Activated naive CD4-positive, alpha-beta T cell treated with Interleukin-2 at 50 U/mL for 16 hours (primary cell): ENCODE measurements at places on chromosomes 1 and 21.

DNA sequence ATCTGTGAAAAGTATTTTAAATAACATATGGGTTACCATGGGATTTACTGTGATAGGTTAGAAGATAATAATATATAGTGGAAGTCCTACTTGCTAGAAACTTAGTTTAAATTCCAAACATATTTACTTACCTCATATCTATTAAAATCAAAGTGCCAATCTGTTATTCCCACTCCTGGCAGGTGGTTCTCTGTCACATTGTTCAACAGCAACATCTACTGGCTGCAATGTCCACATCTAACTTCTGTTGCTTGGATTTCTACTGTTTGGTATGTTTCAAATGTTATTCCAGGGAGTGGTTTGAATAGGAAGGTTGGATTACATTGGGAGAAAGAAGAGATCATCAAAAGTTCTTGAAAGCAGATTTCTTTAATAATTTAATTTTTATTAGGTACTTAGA, 122.5 kb upstream of the NCAM2 start:
- no peak for DNase-seq

DNA sequence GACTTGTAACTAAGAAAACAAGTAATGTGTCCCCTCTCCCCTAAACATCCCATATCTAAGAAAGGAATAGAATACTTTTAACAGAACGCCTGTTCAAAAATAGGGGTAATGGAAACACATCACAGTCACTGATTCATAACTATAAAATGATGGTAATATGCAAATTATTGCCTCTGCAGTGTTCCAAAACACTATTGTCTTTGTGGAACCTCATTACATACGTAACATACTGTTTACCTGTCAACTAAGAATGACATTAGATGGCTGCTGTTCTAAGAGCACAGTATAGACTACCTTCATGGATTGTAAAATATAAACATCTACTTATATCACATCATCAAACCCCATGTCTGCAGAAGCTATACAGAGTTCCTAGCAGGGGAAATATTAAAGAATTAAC, 3.4 kb upstream of the BCL2L15 start:
- DNase-seq = no peak

DNA sequence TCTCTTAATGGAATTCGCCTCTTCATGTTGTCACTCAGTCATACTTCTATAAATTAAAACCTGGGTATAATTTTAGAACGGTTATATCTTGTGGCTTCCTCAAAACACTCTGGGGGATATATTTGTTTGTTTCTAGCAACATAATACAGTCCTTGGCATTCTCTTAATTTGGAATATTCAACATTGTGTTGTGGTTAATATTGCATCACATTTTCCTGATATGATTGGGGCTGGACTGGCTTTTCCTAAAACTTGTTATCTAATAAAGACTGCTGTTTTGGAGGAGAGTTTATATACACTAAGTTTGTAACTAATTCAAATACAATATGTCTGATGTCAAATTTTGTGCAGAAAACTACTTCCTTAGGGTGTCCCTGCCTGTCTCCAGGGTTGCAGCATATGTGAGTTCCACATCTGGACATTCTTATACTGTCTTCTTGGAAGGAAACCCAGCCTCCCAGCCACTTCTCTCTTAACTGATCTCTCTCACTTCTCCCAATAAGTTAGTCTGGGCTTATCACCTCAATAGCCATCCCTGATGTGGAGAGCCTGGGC, 892.6 kb downstream of the MRPL39 start:
- DNase-seq = no peak

- DNase-seq = no peak
Measured at GRCh38 chr1:4597020-4597419, 57.4 kb upstream of the AJAP1 start.

DNA sequence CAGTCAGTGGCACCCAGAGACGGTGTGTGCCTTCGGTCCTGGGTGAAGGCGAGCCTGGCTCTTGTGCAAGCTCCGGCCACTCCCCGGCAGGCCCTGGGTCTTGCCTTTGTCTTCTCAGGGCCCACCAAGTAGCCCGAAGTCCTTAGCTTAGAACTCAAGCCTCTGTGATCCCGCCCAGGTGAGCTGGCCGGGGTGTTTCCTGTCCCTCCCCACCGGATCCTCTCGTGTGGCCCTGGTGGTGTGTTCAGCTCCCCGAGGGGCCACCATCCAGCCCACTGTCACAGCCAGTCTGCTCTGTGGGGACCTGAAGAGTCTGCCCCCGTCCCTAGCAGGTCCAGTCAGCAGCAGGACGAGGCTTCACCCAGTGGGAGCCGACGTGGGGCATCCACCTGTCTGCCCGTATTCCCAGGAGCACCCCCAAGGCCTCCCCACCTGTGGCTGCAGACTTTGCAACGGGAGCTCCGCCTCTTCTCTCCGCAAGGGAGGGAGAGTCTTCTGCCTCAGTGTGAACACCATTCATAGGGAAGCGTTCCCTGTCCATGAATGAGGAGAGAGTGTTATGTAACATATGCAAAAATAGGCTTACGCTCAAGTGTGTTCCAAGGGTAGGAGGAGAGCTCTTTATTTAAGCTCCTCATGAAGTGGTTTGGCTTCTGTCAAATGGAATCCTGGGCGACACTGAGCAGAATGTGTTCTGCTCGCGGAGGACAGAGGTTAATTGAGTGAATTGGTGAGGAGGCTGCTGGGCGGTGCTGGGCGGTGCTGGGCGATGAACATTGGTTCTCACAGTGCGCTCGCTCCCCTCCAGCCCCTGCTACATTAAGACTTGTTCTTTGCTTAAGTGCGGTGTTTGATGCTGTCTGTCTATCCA, 108.9 kb downstream of the CRYAA start:
- DNase-seq = no peak

DNA sequence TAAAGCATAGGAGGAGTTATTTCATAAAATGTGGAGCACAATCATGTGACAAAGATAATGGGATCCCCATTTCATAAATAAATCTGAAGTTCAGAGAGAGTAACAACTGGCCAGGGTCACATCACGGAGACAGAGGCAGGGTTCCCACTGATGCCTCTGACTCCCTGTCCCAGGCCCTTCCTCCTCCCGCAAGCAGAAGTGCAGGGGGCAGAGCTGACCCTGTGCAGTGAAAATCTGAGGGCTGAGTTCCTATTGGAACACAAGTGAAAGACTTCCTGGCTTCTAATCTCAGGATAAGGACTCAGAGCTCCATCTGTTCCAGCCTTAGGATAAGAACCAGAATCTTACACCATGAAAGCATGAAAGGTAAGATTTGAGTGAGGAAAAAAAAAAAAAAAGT, 22.0 kb downstream of the SELL start:
- no peak for DNase-seq

GRCh38 chr1:5423109-5423508, 569.1 kb downstream of the NPHP4 start:
- DNase-seq = peak; percentile 14

DNA sequence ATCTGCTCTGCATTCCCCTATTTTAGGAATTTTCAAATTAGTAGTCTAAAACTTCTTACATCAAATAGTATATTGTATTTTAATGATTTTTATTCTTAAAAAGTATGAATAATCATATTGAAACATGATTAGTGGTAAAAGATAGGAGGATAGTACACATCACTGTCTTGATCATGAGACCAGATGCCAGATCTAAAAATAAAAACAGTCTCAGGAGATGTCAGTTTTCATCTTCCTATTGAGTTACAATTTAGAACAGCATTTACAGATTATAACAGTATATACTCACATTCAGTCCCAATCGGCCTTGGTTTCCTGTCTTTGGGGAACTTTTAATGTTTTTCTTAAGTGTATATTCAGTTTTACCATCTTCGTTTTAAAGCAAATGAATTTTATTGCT, 95.9 kb downstream of the USP25 start:
- DNase-seq = no peak

DNA sequence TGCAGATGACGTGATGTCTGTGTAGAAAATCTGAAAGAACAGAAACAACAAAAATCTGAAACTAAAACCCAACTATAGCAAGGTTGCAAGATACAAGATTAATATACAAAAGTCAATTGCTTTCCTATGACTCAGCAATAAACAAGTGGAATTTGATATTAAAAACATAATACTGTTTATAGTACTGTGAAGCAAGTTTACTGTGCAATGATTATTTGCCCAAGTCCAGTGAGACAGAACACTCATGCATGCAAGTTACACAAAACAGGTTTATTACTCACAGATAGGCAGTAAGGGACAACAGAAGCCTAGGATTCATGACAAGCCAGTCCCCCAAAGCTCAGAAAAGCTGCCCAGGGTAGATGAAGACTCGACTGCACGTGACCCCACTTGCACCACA, 62.4 kb upstream of the RAB4A start:
- no peak for DNase-seq

- DNase-seq = no peak
Measured at GRCh38 chr1:12491656-12492055, 126.4 kb downstream of the DHRS3 start.

DNA sequence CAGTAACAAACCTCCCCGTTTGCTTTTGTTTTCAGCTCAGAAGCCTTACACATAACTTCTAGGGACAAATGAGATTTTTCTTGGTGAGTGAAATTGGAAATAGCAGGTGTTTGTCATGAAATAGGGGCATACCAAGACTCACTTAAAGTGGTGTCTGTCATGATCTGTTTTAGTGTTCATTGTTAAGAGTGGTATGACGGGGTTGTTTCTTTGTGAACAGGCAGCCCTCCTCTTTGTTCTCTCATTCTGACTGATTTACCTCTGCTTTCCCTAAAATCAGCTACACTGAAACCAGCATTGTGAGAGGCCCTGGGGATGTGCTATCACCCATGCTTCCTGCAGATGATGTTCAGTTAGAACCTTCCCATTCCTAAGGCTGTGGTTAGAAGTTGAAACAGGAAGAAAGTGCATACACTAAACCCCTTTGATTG, 2.5 kb upstream of the ERO1B start:
- peak; percentile 17 for DNase-seq

GRCh38 chr1:200162877-200163276, 135.4 kb downstream of the NR5A2 start:
- DNase-seq = no peak

DNA sequence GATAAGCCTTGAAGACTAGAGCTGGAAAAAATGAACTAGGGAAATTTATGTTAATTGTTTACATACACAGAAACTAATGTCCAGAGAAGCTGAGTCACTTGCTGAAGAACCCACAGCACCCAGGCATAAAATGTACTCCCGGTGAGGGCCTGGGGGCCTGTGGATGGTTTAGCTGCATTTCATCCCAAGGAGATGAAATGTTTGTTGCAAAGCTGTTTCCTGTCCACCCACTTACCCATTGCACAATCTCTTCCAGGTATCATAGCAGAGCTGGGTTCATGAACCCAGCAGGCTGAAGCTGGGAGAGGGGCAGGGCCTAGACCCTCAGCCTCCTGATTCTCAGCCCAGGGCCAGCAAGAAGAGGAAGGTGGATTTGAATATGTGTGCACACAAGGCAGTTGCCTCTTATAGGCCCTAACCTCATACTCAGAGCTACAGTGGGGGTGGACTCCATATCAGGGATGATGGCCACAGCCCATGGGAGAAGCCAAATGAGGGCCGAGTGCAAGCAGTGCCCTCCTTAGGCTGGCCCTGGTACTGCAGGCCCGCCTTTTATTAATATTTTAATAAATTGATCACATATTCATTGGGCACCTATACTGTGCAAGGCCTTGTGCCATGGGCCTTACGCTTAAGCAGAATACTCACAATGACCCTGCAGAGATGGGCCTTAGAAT, 110.8 kb downstream of the LACTBL1 start:
- no peak for DNase-seq

GRCh38 chr1:6423321-6423999, 1.1 kb upstream of the ESPN start:
- peak; percentile 79 for DNase-seq

- DNase-seq = no peak
Measured at GRCh38 chr1:75233302-75233929, 99.2 kb downstream of the LHX8 start.

GRCh38 chr1:67809887-67810286, 23.4 kb downstream of the GNG12 start:
- DNase-seq = no peak

DNA sequence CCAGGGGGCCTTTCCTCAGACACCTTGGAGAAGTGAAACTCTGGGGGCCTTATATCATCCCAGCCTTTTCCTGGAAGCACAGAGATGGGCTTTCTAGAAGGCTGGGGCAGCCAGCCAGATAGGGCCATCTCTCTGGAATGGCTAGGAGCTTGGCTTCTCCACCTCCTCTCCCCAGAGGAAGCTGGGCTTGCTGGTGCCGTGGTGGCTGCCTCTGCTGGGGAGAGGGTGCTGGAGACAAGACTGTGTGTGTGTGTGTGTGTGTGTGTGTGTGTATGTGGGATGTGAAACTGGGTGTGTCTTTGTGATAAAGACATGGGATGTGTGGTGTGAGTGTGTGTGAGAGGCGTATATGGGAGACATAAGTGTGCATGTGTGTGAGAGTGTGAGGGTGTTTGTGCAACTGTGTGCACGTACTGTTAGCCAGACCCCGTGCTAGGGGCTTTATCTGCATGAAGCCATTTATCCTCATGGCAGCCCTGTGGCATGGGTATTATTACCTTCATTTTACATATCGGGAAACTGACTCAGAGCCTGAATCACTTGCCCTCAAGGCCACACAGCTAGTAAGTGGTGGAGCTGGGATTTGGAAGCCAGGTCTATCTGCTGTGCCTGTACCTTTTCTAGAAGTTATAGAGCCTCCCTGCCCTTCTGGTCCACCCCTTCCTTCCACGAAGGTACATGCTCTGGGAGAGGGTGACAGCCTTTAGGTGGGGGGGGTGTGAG, 44.2 kb downstream of the PTPRU start:
- DNase-seq = no peak

GRCh38 chr1:225652729-225653462, at the start of gene ENAH:
Gene ENAH (minus strand): TSS chr1:225653123. CDS start chr1:225652690, 433 bp downstream.
- DNase-seq = peak; percentile 40
